AML-193 (cell line): ENCODE measurements at places on chromosomes 5 and 9.

DNA sequence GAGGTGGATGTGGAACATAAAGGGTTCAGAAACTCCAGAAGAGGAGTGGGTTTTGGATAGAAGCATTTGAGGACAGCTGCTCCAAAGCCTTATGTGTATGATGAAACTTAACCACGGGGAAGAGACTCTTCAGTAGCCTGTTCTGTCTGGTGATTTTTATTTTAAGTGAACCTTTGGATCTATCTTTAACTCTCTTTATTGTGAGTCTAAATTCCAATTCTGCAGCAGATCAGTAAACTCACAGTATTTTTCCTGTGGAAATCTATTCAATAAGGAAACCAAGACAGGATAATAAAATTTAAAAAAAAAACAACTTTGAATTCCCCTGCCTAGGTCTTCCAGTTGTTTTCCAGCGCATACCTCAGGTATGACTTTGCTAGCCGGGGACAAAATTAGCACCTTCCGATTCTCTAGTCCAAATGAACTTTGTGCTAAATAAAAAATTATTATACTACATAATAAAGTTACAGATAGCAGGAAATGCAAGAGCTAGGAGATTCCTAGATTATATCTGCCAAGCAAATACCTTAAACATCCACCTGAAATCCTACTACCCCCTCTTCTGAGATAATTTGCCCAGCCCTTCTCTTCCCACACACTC lies 101.9 kb downstream of the NLN start:
- DNase-seq, result no peak

- DNase-seq, result no peak
Observed at GRCh38 chr9:110578575-110579033, 937 bp downstream of the SVEP1 start.

GRCh38 chr5:10935536-10935935 lies 174.5 kb upstream of the DAP start:
- no peak for DNase-seq

- DNase-seq, result no peak
Observed at GRCh38 chr5:600886-601541, 11.1 kb upstream of the CEP72 start.

GRCh38 chr9:37902796-37903646 lies 906 bp downstream of the SLC25A51 start:
- peak; percentile 34 for DNase-seq

- no peak for DNase-seq
Observed at GRCh38 chr5:171363846-171364245, 23.8 kb upstream of the NPM1 start.

DNA sequence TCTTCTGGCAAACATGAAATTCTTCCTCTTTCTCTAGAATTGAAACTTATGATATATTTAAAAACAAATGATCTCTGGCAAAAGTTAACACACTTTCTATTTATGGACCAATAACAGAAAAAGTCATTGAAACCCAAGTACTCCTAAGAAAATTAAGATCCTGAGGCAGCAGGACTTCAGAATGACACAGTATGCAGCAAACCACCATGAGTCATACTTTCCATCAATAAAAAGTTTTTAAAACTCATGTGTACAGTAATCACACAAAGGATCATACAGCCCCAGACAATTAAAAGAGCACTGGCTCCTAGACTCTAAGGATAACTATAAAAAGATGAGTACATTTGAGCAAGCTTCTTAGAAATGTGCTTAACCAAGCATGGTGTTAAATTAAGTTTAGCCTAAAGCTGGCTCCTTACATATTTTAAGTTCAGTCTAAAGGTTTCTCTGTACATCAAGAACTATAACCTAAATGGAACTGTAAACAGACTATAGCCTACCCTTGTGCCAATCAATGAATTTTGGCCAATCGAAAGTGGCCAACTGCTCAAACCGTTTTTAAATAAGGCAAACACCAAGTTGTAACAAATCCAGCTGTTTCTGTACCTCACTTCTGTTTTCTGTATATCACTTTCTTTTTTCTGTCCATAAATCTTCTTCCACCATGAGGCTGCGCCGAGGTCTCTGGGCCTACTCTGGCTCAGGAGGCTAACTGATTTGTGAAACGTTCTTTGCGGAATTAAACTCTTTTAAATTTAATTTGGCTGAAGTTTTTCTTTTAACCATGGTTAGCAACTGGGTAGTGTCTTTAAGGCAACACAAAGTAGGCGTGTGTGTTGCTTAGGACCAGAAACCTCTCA lies 232.1 kb upstream of the PIK3R1 start:
- no peak for DNase-seq

DNA sequence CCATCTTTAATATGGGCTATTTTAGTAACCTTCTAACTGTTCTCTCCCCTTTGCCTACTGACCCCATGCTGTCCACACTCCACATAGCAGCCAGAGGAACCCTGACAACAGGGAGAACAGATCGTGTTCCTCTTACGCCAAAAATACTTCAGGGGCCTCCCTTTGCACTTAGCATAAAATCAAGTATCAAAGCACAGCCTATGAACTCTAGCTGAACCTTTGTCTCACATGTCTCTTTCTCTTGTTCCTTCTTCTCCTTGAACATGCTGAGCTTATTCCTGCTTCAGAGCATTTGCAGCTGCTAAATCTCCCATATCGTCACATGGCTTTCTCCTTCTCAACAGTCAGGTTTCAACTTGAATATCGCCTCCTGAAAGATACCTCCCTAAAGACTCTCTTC lies 698.8 kb upstream of the C9orf72 start:
- no peak for DNase-seq

- peak; percentile 59 for DNase-seq
Observed at GRCh38 chr5:112551419-112552032, 132.4 kb upstream of the EPB41L4A start.

- no peak for DNase-seq
Observed at GRCh38 chr5:137374110-137374714, 124.9 kb downstream of the SPOCK1 start.

- DNase-seq, result peak; percentile 37
Observed at GRCh38 chr9:130997925-130998596, 10.9 kb upstream of the LAMC3 start.
